ENCODE measurements at places on chromosomes 11 and 22.

- no peak for DNase-seq
Measured at GRCh38 chr11:32573228-32573627, 10.4 kb upstream of the EIF3M start.

- no peak for DNase-seq
Measured at GRCh38 chr11:17256512-17256911, 20.0 kb upstream of the NUCB2 start.

GRCh38 chr22:43006016-43006505 lies 8.9 kb downstream of the PACSIN2 start:
- DNase-seq, result no peak

GRCh38 chr22:24155627-24156140 lies 25.6 kb upstream of the SUSD2 start:
- DNase-seq, result peak; percentile 50

DNA sequence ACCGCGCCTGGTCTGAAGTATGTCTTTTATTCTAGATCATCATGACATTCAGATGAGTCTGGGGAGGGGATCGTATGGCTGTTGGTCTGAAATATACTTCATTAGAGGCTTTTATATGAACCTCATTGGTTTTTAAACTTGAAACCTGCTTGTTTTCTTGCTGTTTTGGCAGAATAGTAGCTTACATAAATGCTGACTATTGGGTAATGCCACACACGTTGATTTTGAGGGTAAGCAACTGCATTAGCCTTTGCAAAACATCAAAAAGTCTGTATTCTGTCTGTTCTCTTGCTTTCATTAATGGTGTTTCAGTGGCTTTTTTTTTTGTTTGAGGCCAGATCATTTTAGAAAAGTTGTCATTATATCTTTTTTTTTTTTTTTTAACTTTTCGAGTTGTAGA lies 14.2 kb downstream of the PPME1 start:
- DNase-seq, result no peak

DNA sequence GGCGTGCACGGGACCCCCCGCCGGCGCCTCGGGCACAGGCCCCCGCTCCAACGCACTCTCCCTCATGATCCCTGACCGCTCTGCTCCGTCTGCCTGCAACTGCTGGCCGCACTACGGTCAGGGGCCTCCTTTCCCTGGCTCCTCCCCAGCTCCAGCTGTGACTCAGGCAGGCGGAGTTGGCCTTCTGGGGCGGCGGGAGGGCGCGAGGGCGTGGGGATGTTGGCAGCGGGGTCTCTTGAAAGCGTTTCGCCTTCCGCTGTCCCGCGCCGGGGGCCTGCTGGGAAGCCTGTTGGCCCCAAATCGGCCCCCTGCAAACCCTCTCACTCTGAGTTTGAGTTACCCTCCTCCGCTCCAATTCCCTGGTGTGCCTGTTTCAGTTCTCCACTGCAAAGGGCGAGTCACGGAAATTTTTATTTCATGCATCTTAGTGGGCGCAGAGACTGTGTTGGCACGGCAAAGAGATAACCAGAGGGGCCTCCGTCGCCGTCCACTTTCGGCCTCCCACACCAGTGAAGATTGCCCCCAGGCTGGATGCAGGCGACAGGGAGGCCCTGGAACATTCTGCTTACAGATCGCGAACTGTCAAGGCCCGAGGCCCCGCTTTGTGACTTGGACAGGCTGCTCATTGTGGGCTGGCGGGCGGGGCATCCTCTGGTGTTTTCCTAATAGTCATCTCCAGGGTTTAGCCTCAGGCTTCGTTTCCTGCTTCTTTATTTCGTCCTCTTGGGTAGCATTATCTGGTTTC lies at the start of gene CAVIN3:
CAVIN3 (minus strand) TSS at position 91 of the 745 bp plus-strand sequence; CDS start at position 66, 25 bp downstream.
- peak; percentile 92 for DNase-seq

DNA sequence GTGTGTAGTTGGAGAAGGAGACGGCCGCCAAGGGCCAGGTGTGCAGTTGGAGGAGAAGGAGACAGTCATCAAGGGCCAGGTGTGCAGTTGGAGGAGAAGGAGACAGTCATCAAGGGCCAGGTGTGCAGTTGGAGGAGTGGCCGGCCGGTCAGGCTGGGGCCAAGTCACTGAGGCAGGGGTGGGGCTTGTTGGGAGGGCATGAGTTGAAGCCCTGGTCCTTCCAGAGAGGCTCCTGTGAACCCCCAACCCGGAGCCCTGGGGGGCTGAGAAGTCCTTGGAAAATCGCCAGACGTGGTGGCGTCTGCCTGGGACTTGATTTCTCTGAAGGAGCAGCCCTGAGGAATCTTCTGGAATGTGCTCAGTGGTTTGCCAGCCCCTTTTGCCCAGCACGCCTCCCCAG lies 1320.5 kb downstream of the BRD1 start:
- no peak for DNase-seq

DNA sequence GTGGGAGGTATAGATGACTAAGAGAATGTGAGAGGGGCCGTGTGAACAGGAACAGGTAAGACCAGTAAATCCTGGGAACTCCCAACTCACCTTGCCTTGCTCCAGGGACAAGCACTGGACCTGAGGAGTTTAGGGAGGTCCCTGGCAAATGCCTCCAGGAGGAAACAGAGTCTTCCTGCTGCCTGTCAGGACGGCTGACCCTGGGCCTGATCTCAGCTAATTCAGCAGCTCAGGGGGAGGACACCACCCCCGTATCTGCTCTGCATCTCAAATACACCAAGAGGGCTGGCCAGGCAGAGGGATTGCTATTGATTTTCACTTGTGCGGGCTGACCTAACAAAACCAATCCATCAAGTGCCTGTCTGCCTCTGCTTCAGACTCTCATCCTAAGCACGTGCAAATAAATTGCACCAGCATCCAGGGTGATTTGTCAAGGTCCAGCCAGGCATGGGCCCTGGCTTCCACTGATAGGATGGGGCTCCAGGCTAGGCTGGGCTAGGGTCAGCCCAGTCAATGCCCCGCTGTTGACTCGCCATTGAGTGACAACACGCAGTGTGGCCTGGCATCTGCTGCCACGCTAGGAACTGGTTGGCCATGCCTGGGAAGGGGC lies 20.3 kb downstream of the UQCR10 start:
- no peak for DNase-seq

- DNase-seq, result no peak
Measured at GRCh38 chr11:20047006-20047768, 113.1 kb downstream of the DBX1 start.

DNA sequence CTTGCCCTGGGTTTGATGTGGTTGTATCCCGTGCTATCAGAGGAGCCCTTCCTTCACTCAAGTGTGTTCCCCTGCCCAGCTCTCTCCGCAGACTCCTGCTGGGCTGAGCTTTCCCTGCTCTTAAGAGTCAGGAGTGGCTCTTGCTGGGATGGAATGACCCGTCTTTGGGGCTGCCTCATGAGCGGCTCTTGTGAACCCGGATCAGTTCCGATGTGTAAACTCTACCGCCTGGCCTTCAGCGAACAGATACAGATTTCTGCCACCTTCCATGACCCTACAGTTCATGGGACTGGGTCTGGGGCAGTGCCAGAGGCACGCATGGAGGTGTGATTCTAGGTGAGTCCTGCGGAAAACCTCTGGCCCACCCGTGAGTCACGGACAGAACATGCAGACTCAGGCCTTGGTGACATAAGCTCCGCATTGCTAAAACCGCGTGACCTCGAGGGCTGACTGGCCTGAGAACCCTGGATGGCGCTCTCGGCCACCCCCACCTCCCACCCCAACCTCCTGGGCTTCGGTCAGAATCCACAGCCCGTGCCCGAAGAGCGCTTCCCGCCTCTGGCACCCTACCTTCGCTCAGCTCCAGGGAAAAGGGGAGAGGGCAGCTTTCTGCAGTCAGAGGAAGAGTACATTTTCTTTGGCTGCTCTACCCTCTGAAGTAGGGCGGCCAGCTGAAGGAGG lies 1.3 kb upstream of the ZBTB16 start:
- no peak for DNase-seq

DNA sequence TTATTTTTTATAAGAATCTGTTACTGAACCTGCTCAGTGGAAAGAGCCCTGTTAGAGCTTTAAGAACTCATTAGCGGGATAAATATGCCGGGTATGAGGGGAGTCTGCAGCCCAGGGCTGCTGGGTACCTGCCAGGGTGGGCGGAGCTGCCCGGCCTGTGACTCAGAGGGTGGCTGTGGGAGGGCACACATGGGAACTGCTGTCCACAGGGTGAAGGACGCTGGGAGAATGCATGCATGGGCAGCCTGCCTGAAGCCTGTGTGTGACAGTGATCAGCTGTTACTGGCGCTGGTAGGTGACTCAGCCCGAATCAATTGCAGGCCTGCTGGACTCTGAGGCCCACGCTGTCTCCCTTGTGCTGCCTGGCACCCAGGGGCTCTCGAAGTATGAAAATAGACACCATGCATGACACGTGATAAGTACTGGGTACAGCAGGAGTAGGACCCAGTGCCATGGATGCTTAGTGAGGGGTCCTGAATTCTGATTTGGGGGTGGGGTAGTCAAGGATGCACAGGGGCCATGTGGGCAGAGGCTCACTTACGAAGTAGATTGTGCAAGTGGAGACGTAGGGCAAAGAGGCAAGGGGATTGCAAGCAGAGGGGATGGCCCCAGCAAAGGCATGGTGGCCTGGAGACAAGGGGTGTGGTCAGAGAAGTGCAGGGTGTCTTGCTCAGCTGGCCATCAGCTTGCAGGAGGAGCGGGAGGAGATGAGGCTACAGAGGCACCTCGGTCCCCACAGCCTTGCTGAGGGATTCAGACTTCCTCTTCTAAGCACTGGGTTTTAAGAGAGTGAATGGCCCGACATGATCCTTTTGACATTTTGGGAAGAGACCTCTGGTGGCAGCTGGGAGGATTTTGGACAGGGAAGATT lies 36.5 kb downstream of the GRIK4 start:
- DNase-seq, result no peak

- DNase-seq, result no peak
Measured at GRCh38 chr11:128909438-128910125, 18.4 kb downstream of the KCNJ5 start.

- DNase-seq, result no peak
Measured at GRCh38 chr11:11010624-11011127, 152.8 kb upstream of the ZBED5 start.

DNA sequence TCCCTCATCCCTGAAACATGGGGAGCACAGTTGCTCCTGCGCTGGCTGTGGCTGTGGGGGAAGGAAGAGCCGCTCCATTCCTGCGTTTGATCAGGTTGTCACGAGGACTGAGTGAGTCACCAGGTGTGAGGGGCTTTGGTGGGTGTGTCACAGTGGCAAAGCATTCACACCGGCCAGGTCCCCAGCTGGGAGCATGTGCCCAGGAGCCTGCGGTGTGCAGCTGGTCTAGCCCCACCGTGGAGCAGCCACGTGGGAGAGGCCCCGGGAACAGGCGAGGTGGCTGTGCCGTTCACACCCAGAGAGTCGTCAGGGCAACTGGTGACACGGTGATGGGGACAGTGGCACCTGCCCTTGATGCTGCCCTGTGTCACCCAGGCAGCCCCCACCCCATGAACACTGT lies 47.6 kb upstream of the PPARA start:
- DNase-seq, result no peak

- DNase-seq, result no peak
Measured at GRCh38 chr11:103959279-103959942, 77.0 kb upstream of the DDI1 start.

DNA sequence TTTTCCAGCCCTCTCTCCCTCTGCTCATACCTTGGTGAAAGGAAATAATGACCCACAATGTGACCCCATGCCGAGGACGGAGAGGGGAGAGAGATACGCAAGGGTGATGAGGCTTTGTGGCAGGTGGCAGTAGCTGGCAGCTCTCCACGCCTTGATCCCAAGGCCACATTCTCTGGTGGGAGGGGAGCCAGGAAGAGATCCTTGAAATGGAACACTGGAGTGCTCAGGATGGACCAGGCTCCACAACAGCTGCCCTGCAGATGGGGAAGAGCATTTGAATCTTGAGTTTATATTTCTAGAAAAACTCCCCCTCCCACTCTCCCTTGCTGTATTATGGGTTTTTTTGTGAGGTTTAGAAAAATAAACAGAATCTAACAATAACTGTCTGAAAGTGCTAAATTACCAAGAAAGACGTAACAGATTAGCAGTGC lies 61.6 kb upstream of the CDON start:
- no peak for DNase-seq

DNA sequence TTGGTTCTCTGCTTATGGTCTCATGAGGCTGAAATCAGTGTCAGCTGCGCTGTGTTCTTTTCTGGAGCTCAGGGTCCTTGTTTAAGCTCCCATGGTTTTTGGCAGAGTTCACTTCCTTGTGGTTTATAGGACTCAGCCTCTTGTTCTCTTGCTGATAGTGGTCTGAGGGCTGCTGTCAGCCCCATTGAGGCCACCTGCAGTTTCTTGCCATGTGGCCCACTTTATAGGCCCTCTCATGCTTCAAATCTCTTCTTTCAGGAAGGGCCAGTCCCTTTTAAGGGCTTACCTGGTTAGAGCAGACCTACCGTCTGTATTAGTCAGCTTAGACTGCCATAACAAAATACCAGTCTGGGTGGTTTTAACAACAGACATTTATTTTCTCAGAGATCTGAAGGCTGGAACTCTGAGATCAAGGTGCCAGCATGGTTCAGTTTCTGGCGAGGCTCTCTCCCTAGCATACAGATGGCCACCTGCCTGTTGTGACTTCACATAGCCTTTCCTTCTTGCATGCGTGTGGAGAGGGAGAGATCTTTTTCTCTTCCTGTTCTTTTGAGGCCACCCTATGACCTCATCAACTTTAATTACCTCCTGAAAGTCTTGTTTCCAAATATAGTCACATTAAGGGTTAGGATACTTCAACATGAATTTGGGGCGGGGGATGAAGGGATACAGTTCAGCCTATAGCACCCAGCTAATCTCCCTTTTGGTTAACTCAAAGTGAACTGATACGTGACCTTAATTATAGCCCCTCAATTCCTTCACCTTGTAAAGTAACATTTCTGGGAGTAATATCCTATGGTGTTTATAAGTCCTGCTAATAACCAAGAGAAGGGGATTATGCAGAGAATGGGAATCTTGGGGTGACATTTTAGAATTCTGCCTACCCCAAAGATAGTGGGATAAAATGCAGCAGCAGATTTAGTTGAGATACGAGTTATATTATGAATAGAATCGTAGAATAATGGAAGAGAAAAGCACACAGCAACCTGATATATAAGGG lies 131.8 kb downstream of the UVRAG start:
- DNase-seq, result no peak

- no peak for DNase-seq
Measured at GRCh38 chr22:25208328-25208727, 8.7 kb downstream of the CRYBB3 start.

- DNase-seq, result no peak
Measured at GRCh38 chr11:116390963-116391362, 381.8 kb downstream of the BUD13 start.

DNA sequence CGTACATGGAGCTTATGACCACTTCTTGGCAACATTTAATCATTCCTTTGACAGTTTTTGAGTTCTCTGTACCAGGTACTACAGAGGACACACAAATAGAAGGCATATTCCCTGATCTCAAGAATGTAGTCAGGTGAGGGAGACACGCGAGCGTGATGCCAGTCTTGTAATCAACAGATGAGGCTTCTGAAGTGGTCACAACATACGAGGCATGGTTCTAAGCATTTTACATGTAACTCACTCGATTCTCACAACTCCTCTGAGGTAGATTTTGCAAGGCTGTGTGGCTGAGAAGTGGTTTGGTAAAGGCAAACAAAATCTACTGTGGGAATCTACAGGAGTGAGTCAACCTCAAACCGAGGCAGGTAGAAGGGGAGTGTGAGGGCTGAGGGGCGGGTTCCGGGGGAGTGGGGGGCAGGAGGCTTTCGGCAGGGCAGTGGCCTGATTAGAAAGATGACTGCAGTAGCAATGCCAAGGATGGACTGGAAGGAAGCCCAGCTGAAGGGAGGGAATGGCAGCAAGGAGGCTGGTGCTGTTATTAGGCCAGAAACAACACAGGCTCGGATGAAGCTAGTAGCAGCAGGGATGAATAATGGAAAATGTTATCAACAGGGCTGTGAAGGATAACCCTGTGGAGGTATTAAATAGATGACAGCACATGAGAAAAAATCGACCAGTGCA lies 63.8 kb downstream of the ST14 start:
- no peak for DNase-seq

Data from activated CD4-positive, alpha-beta T cell treated with anti-CD3 and anti-CD28 coated beads, Interleukin-2, amount 50 U/mL, for 48 hours (primary cell).